Activated CD4-positive, CD25-positive, alpha-beta regulatory T cell treated with anti-CD3 and anti-CD28 coated beads, Interleukin-2, amount 50 U/mL, for 72 hours (primary cell): ENCODE measurements at places on chromosomes 2 and 18.

DNA sequence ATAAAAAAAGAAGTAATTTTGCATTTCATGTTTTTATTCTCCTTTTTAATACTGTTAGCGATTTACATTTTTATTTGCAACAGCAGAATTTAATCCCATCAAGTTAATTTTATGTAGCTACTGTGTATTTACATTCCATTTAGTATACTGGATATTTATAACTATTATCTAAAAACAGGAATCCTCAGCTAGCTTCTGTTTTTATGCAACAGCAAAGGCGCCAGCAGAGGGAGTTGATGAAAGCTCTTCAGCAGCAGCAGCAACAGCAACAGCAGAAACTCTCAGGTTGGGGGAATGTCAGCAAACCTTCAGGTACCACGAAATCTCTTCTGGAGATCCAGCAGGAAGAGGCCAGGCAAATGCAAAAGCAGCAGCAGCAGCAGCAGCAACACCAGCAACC, 26.2 kb upstream of the SNORC start:
- DNase-seq: no peak

DNA sequence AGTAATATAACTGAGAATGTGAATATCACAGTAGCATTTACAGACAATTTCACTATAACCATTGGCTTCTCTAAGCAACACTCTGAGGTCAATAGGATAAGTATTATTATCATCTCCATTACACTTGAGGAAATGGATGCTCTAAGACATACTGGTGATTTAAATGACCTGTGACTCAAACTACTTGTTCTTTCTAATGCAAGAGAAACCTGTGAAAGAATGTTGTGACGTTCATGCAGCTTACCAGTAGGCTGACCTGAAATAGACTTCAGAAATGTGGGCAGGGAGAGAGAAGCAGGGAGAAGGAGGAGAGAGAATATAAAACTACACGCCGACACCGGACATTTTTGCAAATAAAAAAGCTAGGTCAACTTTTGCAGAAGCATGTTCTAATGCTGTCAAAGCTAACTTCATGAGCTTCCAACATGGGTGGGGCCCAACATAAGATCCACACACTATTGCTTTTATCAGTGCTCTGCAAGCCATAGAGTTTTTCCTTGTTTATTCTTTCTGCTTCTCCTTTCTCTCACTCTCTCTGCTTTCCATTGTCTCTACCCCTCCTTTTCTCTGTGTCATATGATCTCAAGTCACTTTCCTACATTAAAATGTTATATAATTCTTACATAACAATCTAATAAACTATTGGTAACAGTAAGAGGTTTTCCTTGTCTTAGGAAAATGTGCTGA, 217.6 kb upstream of the FN1 start:
- DNase-seq: no peak

DNA sequence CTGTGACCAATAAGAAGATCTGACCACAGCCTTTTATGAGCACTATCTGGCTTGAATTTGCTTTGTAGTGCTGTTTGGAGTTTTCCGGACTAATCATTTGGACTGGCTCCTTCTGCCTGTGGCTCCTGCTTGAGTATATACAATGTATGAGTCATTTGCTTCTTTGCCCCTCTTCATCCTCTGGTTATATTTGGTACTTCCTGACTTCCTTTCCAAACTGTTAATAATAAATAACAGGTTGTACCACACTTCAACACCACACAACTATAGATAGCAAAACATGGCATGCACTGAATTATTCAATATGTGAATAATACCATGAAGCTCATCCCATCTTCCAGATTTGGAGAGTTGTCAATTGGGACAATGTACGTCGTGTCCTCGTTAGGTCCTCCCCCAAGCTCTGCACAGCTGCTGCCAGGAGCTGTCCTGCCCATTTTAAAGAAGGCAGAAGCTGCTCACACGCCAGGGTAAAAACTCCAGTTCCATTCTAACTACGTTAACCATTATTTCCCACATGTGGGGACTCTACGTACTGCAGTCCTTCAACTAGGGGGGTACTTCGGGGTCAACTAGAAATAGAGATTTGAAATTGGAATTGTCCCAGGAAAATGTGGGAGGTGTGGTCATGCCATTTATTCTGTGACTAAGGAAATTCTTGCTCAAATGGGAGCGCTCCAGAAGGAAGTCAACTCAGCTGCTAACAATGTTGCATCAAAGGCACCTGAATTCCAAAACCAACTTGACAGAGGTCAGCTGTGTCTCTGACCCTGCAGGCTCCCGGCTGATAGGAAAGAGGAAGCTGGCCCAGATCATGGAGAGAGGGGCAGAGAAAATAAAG, 38.1 kb downstream of the ST8SIA5 start:
- DNase-seq: no peak

DNA sequence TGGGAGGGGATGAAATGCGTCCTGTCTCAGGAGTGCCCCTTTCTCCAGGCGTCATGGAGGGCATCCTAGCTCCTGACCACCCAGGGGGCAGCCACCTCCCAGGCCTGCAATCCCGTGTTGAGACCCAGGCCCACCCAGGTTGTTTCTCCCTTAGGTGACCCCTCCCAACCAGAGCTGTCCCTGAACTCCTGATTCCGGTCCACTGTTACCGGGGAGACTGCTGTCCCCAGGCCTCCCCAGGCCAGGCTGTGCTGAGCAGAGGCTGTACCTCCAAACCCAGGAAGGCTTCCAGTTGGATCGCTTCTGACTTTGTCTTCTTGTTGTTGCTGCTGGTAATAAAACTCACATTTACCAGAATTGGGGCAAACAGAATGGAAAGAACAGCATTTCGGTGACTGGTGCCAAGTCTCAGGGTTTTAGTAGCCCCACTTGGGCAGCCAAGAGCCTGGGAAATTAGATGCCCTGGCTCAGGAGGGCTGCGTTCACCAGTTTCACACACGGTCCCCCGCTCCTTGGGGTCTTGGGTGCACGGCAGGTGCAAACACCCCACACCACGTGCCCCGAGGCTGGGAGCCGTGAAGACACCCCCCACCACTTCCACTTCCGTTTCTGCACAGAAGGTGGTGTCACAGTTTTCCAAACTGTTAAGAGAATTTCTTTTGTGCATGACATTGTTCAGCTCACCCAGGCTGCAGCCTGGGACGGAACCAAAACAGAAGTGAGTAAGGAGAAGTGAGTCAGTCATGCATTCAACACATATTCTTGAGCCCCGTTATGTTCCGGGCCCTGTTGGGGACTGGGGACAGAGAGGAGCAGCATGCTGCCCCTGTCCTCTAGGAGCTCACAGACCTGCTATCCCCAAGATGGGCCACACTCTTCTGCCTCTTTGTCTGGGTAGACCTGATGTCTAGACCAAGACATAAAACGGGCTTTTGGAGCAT, 29.4 kb downstream of the ITM2C start:
- DNase-seq: peak; percentile 9

DNA sequence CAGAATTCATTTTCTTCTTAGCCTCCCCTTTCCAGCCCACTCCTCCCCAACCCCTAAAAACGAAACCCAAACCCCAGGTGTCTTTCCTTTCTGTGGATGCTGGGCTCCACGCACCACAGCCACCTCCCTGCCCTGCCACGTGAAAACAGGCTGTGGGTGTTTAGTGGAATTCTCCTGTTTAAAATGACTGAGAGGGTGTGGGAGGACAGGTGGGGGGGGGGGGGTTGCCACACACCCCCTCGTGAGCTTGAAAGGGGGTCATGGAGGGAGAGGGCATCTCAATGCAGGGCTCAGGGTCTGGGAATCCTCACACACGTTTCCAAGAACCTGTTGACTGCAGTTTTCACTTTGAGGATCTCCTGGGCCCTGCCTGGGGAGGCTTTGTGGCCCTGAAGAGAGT, 110.3 kb downstream of the FAM210A start:
- DNase-seq: no peak

GRCh38 chr2:175903384-175903936, 98.6 kb downstream of the LNPK start:
- DNase-seq: no peak

DNA sequence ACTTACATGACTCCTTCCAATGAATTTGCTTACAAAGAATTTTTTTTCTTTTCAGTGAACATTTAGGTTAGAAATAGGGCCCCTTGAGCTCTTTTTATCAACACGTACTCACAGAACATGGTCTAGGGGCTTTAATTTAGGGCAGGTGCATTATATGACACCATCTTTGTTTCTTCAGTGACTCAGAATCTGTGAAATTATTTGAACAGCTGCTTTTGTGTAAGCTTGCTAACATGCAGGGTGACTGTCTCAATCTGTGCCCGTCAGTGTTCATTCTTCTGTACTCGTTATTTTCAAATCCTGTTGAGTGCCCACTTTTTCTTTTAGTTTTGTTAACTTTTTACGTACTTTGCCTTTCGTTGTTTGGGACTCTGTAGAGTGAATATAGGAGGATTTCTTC, 52.8 kb upstream of the CABYR start:
- no peak for DNase-seq

DNA sequence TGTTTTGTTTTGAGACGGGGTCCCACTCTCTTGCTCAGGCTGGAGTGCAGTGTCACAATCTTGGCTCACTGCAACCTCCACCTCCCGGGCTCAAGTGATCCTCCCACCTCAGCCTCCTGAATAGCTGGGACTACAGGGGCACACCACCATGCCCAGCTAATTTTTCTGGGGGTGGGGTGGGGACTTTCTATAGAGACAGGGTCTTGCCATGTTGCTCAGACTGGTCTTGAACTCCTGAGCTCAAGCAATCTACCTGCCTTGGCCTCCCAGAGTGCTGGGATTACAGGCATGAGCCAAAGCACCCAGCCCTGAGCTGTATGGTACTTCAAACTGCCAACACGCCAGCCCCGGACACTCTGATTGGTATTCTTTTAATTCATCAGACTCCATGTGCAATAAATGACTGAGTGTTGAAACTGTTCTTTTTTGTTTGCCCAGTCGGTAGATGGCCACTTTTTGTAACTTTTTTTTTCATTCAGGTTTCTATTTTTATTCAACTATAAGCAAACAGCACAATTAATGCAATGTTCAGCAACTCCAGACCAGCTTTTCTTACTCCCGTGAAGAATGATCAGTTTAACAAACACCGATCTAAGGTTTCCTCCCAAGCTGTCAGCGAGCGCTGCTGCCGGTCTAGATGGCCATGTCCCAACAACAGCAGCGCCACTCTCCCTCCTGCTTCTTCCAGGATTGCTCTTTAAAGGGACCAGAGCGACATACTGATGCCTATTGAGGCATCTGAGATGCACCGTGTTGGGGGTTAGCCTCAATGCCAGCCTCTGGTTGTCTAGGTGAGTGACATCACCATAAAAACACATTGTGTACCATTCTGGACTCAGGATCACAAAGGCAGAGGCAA, 12.5 kb upstream of the TGOLN2 start:
- DNase-seq: no peak

- DNase-seq: no peak
Measured at GRCh38 chr2:32918774-32919173, 28.0 kb upstream of the LTBP1 start.

DNA sequence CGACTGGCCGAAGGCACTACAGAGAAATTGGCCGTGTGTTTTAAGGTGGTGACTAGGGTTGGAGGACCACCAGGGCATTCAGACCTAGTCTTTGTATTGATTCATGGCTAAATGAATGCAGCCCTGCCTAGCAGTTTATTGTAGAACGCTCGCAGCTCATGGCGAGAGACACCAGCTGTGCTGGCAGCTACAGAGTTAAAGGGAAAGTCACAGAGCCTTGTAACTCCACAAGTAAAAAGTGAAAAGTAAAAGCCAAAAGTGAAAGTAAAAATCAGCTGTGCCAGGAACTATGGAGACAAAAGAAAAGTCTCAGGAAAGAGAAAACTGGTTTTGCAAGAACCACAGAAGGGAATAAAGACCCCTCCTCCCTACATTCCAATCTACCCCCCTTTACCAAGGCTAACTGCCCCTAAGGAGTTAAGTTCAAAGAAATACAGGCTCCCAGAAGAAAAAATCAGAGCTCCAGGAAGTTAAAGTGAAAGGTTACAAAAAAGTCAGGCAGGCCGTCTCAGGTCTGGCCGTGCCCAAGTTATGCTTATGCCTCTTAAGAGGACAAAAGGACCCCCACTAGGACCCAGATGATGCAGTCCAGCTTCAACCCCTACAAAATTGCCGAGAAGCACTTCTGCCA, 46.4 kb upstream of the SELENOI start:
- DNase-seq: no peak
